Esophagus squamous epithelium (tissue), 5 donors: ENCODE measurements at places on chromosomes 4 and X.

DNA sequence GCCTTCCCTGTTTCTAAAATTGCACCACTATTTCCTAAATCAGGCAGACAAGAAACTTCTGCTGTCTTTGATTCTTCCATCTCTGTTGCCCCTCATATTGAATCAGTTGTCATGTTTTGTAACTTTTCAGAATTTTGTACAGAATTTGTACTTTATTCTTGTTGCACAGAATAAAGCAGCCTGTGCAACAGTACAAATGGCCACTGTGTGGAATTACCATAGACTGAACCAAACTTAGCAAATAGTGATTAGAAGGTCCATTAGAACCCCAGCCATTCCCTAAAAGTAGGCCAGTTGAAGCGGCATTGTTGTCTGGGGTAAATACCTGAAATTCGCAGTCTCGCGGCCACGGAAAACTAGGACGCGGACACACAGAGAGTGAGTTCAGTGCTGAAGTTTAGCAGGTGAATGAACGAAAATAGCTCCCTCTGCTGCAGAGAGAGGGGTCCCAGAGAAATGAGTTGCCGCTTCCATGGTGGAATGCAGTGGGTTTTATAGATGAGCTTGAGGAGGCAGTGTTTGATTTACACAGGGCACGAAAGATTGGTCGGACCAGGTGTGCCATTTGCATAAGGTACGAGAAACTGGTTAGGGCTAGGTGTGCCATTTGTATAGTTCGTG, 71.8 kb downstream of the C4orf33 start:
- no peak for DNase-seq

DNA sequence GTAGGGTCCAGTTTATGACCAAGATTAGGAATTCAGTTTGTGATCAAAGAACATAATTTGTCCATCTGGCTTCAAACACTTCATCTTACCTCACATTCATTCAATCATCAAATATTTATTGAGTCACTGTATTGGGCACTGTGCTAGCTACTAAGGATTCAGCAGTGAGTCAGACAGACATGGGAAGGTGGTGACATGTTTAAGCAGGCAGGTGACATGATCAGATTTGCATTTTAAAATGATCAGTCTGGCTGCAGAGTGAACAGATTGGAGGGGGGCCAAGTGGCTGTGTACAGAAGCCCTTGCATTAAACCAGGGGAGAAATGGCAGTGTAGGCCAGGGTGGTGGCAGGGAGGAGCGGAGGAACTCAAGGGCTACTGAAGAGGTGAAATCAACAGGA, 25.1 kb upstream of the APLN start:
- DNase-seq: no peak

- DNase-seq: no peak
These were observed 121.8 kb downstream of the ARHGAP10 start for GRCh38 chr4:147853706-147854105.

DNA sequence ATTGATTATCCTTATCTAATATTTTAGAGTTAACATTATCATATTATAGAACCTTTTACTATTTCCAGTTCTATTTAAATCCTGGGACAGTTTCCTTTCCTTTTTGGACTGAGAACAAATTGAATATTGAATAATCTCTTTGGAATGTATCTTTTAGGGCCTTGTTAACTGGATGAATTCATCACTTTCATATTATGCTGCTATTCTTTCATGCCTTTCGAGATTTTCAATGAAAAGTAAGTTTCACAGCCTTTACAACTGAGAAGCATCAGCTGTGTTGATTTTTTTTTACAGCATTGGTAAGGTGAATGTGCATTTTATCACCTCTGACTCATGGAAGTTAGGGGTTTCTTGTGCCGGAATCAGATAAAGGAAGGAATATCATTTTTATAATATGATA, 39.6 kb downstream of the PDLIM5 start:
- no peak for DNase-seq

DNA sequence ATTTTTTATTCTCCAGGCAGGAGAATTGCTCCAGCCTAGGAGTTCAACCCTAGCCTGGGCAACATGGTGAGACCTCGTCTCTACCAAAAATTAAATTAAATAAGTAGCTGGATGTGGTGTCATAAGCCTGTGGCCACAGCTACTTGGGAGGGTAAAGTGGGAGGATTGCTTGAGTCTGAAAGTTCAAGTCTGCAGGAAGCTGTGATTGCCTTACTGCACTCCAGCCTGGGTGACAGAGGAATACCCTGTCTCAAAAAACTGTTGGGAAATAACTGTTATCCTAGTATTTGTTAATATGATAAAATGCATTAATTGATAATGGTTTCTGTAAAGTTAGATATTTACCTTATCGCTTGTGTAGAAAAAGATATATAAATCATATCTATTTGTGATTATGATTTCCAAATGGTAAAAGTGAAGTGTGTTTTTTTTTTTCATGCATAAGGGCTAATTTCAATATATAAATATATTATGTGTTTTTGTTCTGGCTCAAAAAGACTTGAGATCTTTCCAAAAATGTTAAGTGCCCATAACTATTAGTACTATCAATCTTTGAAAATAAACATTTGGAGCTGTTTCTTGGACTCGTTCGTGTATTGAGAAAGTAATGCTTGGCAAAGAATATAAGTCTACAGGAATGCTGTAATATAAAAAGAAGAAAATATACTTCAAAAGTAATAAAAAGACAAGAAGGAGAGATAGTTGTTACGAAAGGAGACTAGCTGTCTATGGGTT, 396.6 kb downstream of the ADGRL3 start:
- no peak for DNase-seq

DNA sequence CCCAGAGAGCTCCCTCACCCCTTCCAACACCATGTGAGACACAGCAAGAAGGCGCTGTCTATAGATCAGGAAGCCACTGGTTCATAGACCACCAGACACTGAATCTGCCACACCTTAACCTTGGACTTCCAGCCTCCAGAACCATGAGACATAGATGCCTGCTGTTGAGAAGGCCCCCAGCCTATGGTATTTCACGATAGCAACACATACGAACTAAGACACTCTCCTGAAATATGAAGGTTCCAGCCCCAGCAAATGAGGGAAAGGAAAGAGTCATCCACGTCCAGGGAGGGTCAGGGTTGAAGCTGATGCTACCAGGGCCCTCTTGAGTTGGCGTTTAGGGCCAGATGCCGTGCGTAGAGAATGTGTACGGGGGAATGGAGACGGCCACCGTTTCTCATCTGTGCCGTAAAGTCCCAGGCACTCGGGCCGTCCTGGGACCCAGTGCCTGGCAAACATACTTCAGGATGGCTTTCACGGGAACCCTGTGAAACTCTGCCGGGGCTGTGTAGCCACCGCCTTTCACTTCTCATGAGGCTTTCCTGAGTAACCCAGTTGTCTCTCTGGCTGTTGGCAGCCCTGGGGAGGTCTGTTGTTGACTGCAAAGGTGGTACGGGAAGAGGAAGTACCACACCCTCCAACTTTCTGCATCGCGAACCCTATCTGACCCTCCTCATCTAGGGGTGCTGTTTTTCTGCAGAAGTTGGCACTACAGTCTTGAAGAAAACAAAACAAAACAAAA, 17.7 kb upstream of the P2RY8 start:
- no peak for DNase-seq

GRCh38 chr4:174575436-174575835, 53.1 kb upstream of the HPGD start:
- DNase-seq: no peak

DNA sequence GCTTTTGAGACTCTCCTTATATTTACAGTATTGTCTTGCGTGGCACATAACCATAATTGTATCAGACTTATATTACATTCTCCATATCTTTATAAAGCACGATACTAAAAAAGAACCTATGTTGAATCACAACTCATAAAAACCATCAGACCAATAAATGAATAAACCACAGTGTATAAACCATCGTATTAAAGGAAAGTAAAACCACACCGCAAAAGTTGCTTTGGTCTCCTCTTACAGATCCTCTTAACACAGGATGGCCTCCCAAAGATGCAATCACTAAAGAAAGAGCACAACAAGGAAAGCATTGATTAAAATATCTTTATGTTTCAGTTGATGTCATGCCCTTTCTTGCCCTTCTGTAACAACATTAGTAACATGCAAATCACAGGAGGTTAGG, 437.9 kb downstream of the AFF2 start:
- no peak for DNase-seq

GRCh38 chr4:152255437-152255836, 280.5 kb downstream of the FBXW7 start:
- DNase-seq: no peak

GRCh38 chrX:109350551-109350950, 131.3 kb downstream of the GUCY2F start:
- no peak for DNase-seq

GRCh38 chr4:71221510-71222466, 117.0 kb upstream of the SLC4A4 start:
- DNase-seq: no peak

DNA sequence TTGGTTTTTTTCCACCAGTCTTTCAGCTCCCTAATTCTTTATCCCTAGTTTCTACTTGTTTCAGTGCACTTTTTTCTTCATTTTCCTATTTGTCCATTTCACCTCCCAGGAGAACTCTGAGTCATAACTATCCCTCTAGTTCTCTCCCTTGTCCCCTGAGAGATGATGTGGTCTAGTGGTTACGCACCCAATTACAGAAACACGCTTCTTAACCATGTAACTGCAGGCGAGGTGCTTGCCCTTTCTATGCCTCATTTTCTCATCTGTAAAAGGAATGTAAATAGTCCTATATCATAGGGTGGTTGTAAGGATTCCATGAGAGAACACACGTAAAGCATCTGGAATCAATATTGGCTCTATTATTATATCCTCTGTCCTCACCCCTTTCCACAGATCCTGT, 8.8 kb upstream of the GRPR start:
- no peak for DNase-seq
